Heart right ventricle (tissue), 16 donors: ENCODE measurements at places on chromosomes 2 and 18. TPM values are rescaled to one million over a fixed set of nuclear protein-coding genes. Genes with fewer than 3 reads are reported as not detected.

DNA sequence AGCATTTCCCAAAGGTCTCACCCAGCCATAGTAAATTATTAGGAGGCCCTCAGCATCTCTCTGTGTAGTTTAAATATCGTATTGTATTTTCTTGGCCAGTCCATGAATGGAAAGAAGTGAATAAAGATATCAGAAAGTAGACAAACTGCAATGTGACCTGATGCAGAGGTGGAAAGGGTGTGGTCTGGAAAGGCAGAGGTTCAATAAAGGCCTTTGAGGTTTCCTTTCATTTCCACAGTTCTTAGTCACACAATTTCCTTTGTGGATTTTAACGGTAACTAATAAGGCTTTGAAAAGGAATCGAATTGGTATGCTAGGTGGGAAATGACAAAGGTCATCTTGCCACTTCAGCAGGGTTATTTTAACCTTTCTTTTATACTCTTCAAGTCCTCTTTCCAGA lies 20.1 kb upstream of the WIPF1 start:
- H3K4me3 ChIP-seq: no peak overlapping the region
- H3K27ac ChIP-seq: no peak overlapping the region
- DNase-seq: no peak
- H3K36me3 ChIP-seq: no peaks in the 10 kb centered on the region
- no peaks in the 10 kb centered on the region for H3K27me3 ChIP-seq

RAB6D gene
- total RNA-seq: not detected

ALKAL2 gene
- total RNA-seq: 1.4 TPM

COLEC12 gene
- 7.6 TPM for total RNA-seq

PGAP1 gene
- total RNA-seq: 9.7 TPM

GRCh38 chr18:46211816-46212215 lies 107.6 kb downstream of the HAUS1 start:
- no peaks in the 10 kb centered on the region for H3K36me3 ChIP-seq
- H3K27ac ChIP-seq: no peak overlapping the region
- no peak for DNase-seq
- H3K4me1 ChIP-seq: peaks cover 5% of the 10 kb centered on the region

DNA sequence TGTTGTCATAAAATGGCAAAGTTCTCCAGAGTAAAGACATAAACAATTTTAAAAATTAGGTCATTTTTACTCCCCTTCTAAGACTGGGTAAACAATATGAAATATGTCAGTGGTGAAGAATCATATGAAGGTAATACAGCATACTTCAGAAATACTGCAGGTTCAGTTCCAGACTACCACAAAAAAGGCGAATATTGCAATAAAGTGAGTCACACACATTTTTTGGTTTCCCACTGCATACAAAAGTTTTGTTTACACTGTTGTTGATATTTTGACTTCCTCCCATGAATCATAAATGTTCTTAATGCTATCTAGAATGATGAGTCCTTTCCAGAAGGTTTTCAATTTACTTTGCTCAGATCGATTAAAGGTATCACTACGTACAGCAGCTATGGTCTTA lies 73.5 kb downstream of the SMC6 start:
- H3K27me3 ChIP-seq: no peaks in the 10 kb centered on the region
- DNase-seq: no peak
- no peak overlapping the region for H3K4me3 ChIP-seq
- no peak overlapping the region for H3K27ac ChIP-seq
- H3K36me3 ChIP-seq: no peaks in the 10 kb centered on the region
- no peaks in the 10 kb centered on the region for H3K4me1 ChIP-seq

- peak overlapping the region; percentile 99 for H3K27ac ChIP-seq
- H3K4me3 ChIP-seq: no peak overlapping the region
- DNase-seq: no peak
- H3K27me3 ChIP-seq: no peaks in the 10 kb centered on the region
- no peaks in the 10 kb centered on the region for H3K36me3 ChIP-seq
These were observed 10.7 kb downstream of the ZEB2 start for GRCh38 chr2:144509001-144509878.

PRSS56 gene
- total RNA-seq: not detected

DNA sequence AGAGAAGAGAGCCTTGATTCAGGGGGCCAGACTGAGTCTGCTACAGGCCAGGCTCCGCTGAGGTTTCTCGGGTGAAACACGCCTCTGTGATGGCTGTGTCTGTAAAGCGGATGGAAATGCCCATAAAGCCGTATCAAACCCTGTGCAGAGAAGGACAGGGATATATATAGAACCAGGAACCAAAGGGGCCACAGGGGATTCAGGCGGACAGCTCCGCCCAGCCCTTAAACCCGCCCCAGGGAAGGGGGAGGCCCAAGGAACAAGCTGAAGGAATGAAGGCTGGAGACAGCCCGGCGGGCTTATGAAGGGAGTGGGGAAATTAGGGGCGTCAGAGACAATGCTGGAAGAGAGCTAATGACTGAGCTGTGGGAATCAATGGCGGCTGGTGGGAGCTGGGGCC lies 42.1 kb downstream of the NHEJ1 start:
- no peaks in the 10 kb centered on the region for H3K36me3 ChIP-seq
- peak; percentile 30 for DNase-seq
- peaks cover 14% of the 10 kb centered on the region for H3K4me1 ChIP-seq
- H3K4me3 ChIP-seq: no peak overlapping the region

- no peaks in the 10 kb centered on the region for H3K27me3 ChIP-seq
- no peaks in the 10 kb centered on the region for H3K36me3 ChIP-seq
- H3K4me3 ChIP-seq: peak overlapping the region; percentile 41
- DNase-seq: peak; percentile 47
- H3K27ac ChIP-seq: no peak overlapping the region
- H3K4me1 ChIP-seq: no peaks in the 10 kb centered on the region
These were observed 148.7 kb downstream of the TPO start for GRCh38 chr2:1561811-1562421.

ACOXL gene
- total RNA-seq: not detected

GRCh38 chr2:202780514-202781021 lies 91.0 kb downstream of the ICA1L start:
- no peaks in the 10 kb centered on the region for H3K4me1 ChIP-seq
- DNase-seq: no peak
- H3K27me3 ChIP-seq: no peaks in the 10 kb centered on the region
- H3K4me3 ChIP-seq: no peak overlapping the region

DNA sequence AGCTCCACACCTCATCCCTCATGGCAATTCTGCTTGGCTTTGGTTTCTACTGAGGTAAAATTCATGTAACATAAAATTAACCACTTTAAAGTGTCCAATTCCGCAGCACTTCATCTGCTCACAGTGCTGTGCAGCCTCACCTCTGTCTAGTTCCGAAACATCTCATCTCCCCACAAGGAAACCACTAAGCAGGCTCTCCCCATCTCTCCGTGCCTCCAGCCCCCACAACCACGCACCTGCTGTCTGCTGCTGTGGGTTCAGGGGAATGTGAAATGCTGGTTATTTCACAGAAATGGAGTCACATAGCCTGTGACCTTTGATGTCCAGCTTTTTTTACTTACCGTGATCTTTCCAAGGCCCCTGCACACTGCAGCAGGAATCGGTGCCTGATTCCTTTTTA lies 7.7 kb upstream of the GPC1 start:
- DNase-seq: no peak
- H3K4me1 ChIP-seq: no peaks in the 10 kb centered on the region
- no peaks in the 10 kb centered on the region for H3K27me3 ChIP-seq
- H3K27ac ChIP-seq: no peak overlapping the region

GRCh38 chr2:172554352-172555271 lies 1.3 kb upstream of the PDK1 start:
- no peak for DNase-seq
- no peaks in the 10 kb centered on the region for H3K36me3 ChIP-seq
- no peaks in the 10 kb centered on the region for H3K27me3 ChIP-seq
- H3K4me3 ChIP-seq: peak overlapping the region; percentile 82
- peak overlapping the region; percentile 96 for H3K27ac ChIP-seq

GRCh38 chr2:86038291-86039081 lies 67.2 kb downstream of the POLR1A start:
- no peak overlapping the region for H3K4me3 ChIP-seq
- H3K27ac ChIP-seq: peak overlapping the region; percentile 85
- peaks cover 54% of the 10 kb centered on the region for H3K4me1 ChIP-seq
- H3K36me3 ChIP-seq: peaks cover 59% of the 10 kb centered on the region

DNA sequence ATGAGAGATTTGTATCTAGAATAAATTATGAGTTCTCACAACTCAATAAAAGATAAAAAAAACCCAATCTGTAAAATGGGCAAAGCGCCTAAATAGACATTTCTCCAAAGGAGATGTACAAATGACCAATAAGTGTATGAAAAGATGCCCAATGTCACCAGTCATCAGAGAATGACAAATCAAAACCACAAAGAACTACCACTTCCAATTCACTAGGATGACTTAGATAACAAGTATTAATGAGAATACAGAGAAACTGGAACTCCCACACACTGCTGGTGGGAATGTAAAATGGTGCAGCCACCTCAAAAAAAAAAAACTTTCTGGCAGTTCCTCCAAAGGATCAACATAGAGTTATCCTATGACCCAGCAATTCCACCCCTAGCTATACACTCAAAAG lies 17.4 kb upstream of the COL6A3 start:
- no peak overlapping the region for H3K4me3 ChIP-seq
- H3K27me3 ChIP-seq: peaks cover 21% of the 10 kb centered on the region
- no peak overlapping the region for H3K27ac ChIP-seq
- H3K36me3 ChIP-seq: no peaks in the 10 kb centered on the region
